Activated CD8-positive, alpha-beta T cell treated with anti-CD3 and anti-CD28 coated beads for 36 hours (primary cell): ENCODE measurements at places on chromosomes 6 and 20. TPM values are rescaled to one million over a fixed set of nuclear protein-coding genes. Genes with fewer than 3 reads are reported as not detected.

Gene MRPS18B
- 109 TPM for total RNA-seq

Gene MAS1L
- not detected for total RNA-seq

Gene GMNN
- total RNA-seq, result 69.2 TPM

Gene MAK
- total RNA-seq, result 0.32 TPM

Gene SLC32A1
- not detected for total RNA-seq

Gene PAK1IP1
- total RNA-seq, result 35.5 TPM

- H3K27me3 ChIP-seq, result no peaks in the 10 kb centered on the region
- H3K27ac ChIP-seq, result peak overlapping the region; percentile 96
- H3K36me3 ChIP-seq, result peaks cover 30% of the 10 kb centered on the region
- H3K4me1 ChIP-seq, result peaks cover 75% of the 10 kb centered on the region
- peak; percentile 38 for DNase-seq
These were observed 13.6 kb upstream of the CEP85L start for GRCh38 chr6:118665011-118665410.

DNA sequence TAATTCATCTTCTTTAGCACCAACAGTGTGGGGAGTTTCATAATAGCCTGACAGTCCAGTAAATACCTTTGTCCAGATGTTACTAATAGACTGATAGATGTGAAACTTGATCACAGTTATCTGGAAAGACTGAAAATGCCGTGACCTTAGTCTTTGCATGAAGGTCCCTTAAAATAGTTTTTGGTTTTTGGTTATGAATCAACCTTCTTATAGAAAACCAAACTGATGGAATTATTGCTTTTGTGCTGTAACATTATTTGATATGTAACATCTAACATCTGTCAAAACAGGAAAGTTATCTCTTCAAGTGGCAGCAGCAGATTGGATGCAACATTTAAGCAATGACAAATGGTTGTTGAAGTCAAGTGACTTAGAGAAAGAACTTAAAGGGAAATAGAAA is 190.4 kb downstream of the DOK5 start:
- peaks cover 21% of the 10 kb centered on the region for H3K27me3 ChIP-seq
- no peak overlapping the region for H3K27ac ChIP-seq
- no peaks in the 10 kb centered on the region for H3K36me3 ChIP-seq
- H3K4me1 ChIP-seq, result no peaks in the 10 kb centered on the region

DNA sequence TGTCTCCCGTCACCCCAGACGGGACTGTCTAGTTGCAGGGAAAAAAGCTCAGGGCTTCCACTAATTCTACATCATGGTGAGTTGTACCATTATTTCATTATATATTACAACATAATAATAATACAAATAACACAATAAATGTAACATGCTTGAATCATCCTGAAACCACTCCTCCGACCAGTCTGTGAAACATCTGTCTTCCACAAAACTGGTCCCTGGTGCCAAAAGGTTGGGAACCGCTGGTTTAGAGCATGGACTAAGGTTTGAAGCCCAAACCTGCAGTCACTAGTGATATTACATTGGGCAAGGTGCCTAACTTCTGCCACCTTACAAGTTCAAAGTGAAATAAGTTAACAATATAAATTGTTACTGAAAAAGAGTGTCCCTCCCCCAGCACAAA is 175.7 kb downstream of the PDE10A start:
- DNase-seq, result no peak
- H3K27me3 ChIP-seq, result no peaks in the 10 kb centered on the region
- H3K4me1 ChIP-seq, result no peaks in the 10 kb centered on the region
- no peak overlapping the region for H3K27ac ChIP-seq
- no peaks in the 10 kb centered on the region for H3K36me3 ChIP-seq

DNA sequence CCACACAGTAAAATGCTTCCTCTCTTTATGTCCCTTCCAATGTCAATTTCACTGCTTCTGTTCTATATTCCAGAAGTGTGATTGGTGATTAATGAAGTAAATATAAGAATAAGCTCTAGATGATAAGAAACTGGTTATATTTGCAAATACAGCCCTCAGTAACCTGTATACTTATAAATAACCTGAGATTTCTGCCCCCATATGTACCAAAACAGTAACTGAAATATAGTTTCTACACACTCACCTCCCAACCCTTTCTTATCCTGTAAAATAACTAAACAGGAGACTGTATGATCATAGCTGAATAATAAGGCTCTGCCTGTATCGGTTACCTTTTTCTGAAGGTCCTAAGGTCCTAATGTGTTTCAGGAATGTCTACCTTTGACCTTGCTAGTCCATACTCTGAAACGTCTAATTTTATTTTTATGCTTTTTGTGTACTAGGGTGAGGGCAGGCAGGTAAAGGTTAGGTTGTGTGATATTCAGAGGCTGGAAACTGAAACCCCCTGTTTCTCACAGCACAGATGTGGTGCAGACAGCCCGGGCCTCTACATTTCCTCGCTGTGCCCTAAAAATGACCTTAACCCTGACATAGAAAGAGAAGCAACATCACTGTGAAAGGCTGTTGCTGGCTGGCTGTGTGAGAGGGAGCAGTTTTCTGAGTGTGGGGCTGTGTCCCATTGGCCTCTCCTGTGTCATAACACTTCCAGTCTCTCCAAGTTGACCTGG is 378.8 kb downstream of the CENPW start:
- no peak for DNase-seq
- no peak overlapping the region for H3K4me3 ChIP-seq
- no peaks in the 10 kb centered on the region for H3K4me1 ChIP-seq
- H3K36me3 ChIP-seq, result no peaks in the 10 kb centered on the region
- H3K27ac ChIP-seq, result no peak overlapping the region

DNA sequence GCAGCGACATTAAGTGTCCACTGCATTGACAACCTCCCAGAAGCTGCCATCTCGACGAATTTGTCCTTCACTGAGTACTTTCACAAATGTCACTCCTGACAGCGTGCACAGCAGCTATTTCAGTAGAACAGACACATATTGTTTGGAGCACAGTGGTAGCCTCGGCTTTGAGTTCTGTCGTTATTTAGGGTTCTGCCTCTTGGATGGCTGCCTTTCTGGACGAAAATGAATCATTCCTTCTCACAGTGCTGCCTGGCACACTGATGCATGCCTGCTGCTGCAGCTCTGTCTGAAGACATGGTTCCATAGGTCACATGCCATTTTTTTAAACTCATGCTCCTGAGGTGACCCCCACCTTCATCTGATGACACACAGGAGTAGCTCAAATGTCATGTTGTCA is 477.0 kb downstream of the C6orf118 start:
- DNase-seq, result no peak
- no peak overlapping the region for H3K27ac ChIP-seq
- H3K4me3 ChIP-seq, result no peak overlapping the region
- H3K27me3 ChIP-seq, result no peaks in the 10 kb centered on the region

DNA sequence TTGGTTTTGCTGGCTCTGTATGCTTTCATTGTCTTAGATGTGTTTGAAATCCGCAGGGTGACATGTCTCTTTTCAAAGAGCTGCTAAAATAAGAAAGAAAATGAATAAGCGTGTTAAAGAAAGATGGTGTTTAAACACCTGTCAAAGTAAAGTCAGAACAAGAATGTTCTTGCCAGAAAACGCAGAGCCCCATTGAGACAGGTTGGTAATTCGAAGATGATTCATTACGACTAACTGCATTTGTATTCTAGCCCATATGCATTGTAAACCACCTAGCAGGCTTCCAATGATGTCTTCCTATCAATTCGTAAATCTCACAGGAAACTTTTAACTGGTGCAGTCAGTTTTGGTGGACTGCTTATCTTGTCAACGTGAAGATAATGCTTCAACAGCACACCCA is 16.8 kb downstream of the PHACTR2 start:
- no peak overlapping the region for H3K27ac ChIP-seq
- H3K36me3 ChIP-seq, result no peaks in the 10 kb centered on the region
- H3K27me3 ChIP-seq, result no peaks in the 10 kb centered on the region

DNA sequence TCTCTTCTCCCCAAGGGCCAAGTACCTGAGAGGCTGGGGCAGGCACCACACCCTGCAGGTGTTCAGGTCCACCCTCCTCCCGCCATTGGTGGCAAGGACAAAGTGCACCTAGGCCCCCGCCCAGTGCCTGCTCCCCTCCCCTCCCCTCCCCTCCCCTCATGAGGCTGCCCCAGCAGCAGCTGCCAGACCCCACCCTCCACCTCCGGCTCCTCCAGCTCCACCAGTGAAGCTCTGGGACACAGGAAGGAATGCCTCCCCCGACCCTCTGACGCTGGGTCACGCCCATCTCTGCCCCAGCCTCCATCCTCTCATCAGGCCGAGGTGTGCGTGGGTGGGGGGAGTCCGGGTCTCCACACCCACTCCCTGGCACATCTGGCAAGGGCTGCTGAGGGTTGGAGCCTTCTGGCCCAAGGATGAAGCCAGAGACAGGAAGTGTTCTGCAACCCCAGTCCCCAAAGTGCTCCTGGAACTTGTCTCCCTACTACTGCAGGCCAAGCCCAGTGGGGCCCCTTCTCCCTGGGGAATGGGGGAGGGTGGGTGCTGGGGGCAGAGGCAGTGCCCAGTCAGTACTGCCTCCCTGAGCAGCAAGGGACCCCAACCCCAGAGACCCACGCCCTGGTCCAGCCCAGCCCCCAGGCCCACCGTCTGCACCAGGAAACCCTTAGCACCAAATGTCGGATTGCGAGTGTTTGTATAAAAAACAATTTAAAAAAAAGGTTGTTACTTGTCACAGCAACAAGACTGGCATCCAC is 1.6 kb upstream of the UCKL1 start:
- H3K27ac ChIP-seq, result peak overlapping the region; percentile 93
- peak; percentile 80 for DNase-seq
- peak overlapping the region; percentile 81 for H3K4me3 ChIP-seq

- peaks cover 22% of the 10 kb centered on the region for H3K4me1 ChIP-seq
- H3K4me3 ChIP-seq, result no peak overlapping the region
- DNase-seq, result no peak
- no peak overlapping the region for H3K27ac ChIP-seq
- H3K27me3 ChIP-seq, result no peaks in the 10 kb centered on the region
These were observed 10.7 kb downstream of the MANEA start for GRCh38 chr6:95587989-95588388.

- peak; percentile 30 for DNase-seq
- H3K36me3 ChIP-seq, result peaks cover 19% of the 10 kb centered on the region
- peak overlapping the region; percentile 98 for H3K4me3 ChIP-seq
- peak overlapping the region; percentile 98 for H3K27ac ChIP-seq
These were observed 125.3 kb upstream of the SLC2A12 start for GRCh38 chr6:134177753-134178160.

GRCh38 chr6:142300758-142301650 is 803 bp upstream of the ADGRG6 start:
- H3K4me3 ChIP-seq, result peak overlapping the region; percentile 76
- peaks cover 14% of the 10 kb centered on the region for H3K27me3 ChIP-seq
- no peaks in the 10 kb centered on the region for H3K36me3 ChIP-seq
- H3K4me1 ChIP-seq, result peaks cover 6% of the 10 kb centered on the region
- no peak for DNase-seq

- peak; percentile 81 for DNase-seq
- peaks cover 47% of the 10 kb centered on the region for H3K36me3 ChIP-seq
- peak overlapping the region; percentile 95 for H3K27ac ChIP-seq
- H3K4me3 ChIP-seq, result peak overlapping the region; percentile 97
These were observed 671 bp downstream of the TAPBP start for GRCh38 chr6:33313105-33313708.

- H3K27ac ChIP-seq, result no peak overlapping the region
- peaks cover 11% of the 10 kb centered on the region for H3K27me3 ChIP-seq
- no peaks in the 10 kb centered on the region for H3K36me3 ChIP-seq
- no peaks in the 10 kb centered on the region for H3K4me1 ChIP-seq
These were observed 13.3 kb downstream of the FRK start for GRCh38 chr6:116047173-116047933.

DNA sequence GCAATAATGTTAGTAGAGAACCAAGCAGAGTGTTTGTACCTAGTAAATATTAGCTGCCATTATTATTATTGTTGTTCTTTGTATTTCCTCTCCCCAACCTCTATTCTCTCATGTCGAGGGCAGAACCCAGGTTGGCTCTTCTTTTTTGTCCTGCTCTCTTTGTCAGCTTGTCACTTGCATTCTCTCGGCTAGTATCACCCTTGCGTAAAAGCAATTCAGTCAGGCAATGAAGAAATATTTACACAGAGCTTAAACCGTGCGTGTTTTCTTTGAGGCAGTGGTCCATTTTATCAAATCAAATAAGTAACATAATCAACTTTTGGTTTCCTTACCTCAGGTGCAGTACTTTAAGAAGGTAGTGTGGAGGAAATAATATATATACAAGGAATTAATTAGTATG is 83.9 kb downstream of the TULP4 start:
- peaks cover 5% of the 10 kb centered on the region for H3K4me1 ChIP-seq
- H3K27ac ChIP-seq, result no peak overlapping the region
- H3K36me3 ChIP-seq, result peaks cover 20% of the 10 kb centered on the region
- H3K27me3 ChIP-seq, result no peaks in the 10 kb centered on the region
- DNase-seq, result no peak

GRCh38 chr6:146891615-146892265 is 293.0 kb downstream of the ADGB start:
- H3K27ac ChIP-seq, result no peak overlapping the region
- DNase-seq, result no peak
- no peak overlapping the region for H3K4me3 ChIP-seq
- H3K4me1 ChIP-seq, result peaks cover 4% of the 10 kb centered on the region
- no peaks in the 10 kb centered on the region for H3K36me3 ChIP-seq

GRCh38 chr6:3402310-3403237 is 54.3 kb downstream of the SLC22A23 start:
- no peak overlapping the region for H3K4me3 ChIP-seq
- H3K27ac ChIP-seq, result no peak overlapping the region

DNA sequence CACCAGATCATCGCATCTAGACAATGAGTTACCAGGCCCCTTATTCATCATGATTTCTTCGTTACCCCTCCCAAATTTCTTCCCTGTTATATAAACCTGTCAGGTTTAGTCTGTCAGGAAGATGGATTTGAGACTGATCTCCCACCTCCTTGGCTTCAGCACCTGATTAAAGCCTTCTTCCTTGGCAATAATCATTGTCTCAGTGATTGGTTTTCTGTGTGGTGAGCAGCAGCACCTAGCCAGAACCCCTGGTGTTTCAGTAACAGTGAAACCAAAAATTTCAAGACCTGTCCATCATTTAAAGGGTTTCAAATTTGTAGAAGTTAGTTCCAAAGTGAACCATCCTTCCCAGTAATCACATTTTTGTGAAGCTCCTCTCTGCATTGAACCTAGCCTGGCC is 209.8 kb upstream of the GJE1 start:
- H3K4me1 ChIP-seq, result peaks cover 2% of the 10 kb centered on the region
- DNase-seq, result no peak
- H3K36me3 ChIP-seq, result no peaks in the 10 kb centered on the region
- H3K27me3 ChIP-seq, result no peaks in the 10 kb centered on the region
- no peak overlapping the region for H3K27ac ChIP-seq
- no peak overlapping the region for H3K4me3 ChIP-seq

- no peaks in the 10 kb centered on the region for H3K27me3 ChIP-seq
- H3K27ac ChIP-seq, result no peak overlapping the region
- no peak overlapping the region for H3K4me3 ChIP-seq
- no peak for DNase-seq
These were observed 142.7 kb upstream of the SLC35B3 start for GRCh38 chr6:8578006-8578405.

- H3K36me3 ChIP-seq, result peaks cover 3% of the 10 kb centered on the region
- H3K4me1 ChIP-seq, result peaks cover 6% of the 10 kb centered on the region
- no peak overlapping the region for H3K27ac ChIP-seq
- H3K4me3 ChIP-seq, result no peak overlapping the region
These were observed 146.6 kb downstream of the SOBP start for GRCh38 chr6:107636486-107636885.
